ENCODE measurements at places on chromosomes 5 and 9.

GRCh38 chr9:80163889-80164288, 592.1 kb downstream of the TLE4 start:
- no peak for DNase-seq

- peak; percentile 56 for DNase-seq
Observed at GRCh38 chr5:174698156-174698555, 26.2 kb upstream of the MSX2 start.

DNA sequence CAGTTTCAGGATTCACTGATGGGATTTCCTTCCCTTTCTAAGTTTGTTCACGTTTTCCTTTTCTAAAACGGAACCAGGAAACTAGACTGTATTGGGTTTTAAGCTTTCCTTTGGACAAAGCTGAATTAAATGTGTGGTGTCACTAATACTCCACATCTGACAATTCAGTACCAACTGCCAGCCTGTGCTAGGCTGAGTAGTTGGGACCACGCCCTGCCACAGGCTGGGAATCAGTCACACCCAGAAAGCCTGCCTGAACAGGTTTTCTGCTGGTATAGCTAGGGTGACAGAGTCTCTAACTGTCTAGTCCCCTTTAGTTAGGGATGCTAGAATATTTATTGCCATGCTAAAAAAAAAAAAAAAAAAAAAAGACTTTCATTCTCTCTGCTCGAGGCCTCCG, 15.6 kb downstream of the SPACA9 start:
- no peak for DNase-seq

GRCh38 chr5:159027504-159027903, 72.2 kb downstream of the EBF1 start:
- no peak for DNase-seq

GRCh38 chr5:142861011-142861410, 90.8 kb downstream of the ARHGAP26 start:
- no peak for DNase-seq
